ENCODE measurements at places on chromosomes 1 and 21. TPM values are rescaled to one million over a fixed set of nuclear protein-coding genes. Genes with fewer than 3 reads are reported as not detected.

DNA sequence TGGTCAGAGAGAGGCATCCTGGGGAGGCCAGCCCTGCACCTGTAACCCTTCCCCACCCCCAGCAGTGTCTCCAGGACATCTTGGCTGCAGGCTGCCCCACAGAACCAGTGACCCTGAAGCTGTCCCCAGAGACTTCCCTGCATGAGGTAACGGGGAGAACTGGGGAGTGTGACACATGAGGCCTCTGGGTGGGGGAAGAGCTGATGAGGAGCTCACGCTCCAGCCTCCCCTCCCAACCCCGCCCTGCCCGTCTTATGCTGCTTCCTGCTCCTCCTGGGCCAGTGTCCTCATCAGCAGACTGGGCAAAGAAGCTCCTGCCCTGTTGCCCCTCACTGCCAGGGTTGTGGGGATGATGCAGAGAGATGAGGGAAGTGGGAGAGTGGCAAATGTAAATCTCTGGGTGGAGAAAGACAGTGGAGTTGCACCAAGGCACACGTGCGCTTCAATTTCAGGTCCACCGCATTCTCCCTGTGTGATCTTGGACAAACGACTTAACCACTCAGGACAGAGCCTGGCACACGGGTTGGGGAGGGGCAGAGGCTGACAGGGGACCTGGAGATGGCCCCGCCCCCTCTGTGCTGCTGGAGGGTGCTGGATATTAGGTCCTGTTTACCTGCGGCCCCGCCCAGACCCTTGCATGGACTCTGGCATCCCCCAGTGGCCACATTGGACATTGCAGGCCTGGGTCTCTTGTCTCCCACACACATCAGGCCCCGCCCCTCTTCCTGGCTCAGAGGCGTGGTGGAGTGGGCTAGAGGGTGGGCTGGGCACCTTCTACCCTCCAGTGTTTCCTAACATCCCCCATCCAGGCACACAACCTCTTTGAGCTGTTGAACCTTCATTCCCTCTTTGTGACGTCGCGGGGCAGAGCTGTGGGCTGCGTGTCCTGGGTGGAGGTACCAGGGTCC is 12.3 kb downstream of the CLCNKB start:
- DNase-seq = peak; percentile 94

DNA sequence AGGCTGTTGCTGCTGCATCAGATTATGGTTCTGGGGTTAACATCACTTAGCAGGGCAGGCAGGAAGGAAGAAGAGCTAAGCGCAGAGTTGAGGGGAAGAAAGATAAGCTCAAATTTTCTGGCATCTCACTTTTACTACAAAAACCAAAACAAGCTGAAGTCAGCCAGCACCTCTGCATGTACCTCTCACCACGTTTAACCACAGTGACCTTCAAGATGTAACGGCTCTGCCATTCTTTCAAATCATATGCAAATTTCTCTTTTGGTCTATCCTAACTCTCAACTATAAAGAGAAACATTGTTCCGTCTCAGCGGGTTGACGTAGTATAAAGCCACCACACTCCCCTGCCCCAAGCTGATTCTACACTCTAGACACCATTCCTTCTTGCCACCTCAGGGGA is 154.4 kb downstream of the OMA1 start:
- DNase-seq = no peak

DNA sequence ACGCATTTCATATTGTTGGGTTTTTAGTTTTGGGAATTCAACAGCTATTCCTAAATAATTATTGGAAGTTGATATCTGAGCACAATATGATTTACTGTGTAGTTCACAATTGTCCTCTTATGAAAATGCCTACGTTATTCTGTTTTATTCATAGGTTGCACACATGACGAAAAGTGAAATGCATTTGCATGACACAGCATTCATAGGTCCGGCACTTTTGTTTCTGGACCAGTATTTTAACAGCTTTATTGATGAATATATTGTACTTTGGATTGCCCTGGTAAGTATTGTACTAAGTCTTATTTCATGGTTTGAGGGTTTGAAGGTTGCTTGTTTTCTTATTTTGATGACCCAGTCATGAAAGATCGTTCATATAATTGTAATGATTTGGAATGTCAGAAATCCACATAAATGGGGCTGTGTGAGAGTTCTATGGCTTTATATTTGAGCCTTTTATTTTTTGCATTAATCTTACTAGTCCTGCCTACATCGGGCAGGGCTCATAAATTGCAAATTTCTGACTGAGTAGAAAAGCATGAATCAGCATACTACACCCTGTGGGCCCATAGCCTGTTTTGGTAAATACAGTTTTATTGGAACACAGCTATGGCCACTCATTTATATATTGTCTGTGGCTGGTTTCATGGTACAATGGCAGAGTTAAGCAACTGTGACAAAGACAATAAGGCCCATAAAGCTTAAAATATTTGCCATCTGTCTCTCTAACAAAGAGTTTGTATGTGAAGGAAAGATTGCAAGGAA is 17.0 kb downstream of the DENND2D start:
- DNase-seq = no peak

ADORA1 gene
- total RNA-seq = not detected
